Activated T-helper 1 cell treated with anti-CD3 and anti-CD28 coated beads, Interleukin-12 subunit alpha, Interleukin-12 subunit beta, Interleukin-2, Interleukin-4 antibody, amounts not matched to agents 30 ng/mL and 10 ng/mL and 1 ng/mL, durations not matched to agents 14 hours and 24 hours and 36 hours (primary cell): ENCODE measurements at places on chromosomes 7 and 10.

- peak overlapping the region; percentile 95 for H3K27ac ChIP-seq
- no peak for DNase-seq
- peak overlapping the region; percentile 41 for H3K4me3 ChIP-seq
- H3K27me3 ChIP-seq: no peaks in the 10 kb centered on the region
- H3K36me3 ChIP-seq: peaks cover 6% of the 10 kb centered on the region
Measured at GRCh38 chr10:50540069-50540825, 83.5 kb downstream of the SGMS1 start.

GRCh38 chr10:13681095-13681494, 94.3 kb downstream of the PRPF18 start:
- H3K36me3 ChIP-seq: no peaks in the 10 kb centered on the region
- DNase-seq: no peak
- H3K4me3 ChIP-seq: no peak overlapping the region
- no peak overlapping the region for H3K27ac ChIP-seq
- no peaks in the 10 kb centered on the region for H3K4me1 ChIP-seq
- peaks cover 10% of the 10 kb centered on the region for H3K27me3 ChIP-seq

GRCh38 chr7:122143376-122143750, 686 bp downstream of the AASS start:
- no peak for DNase-seq
- H3K27me3 ChIP-seq: peaks cover 31% of the 10 kb centered on the region
- H3K4me3 ChIP-seq: peak overlapping the region; percentile 96

- no peak for DNase-seq
- no peaks in the 10 kb centered on the region for H3K27me3 ChIP-seq
- peaks cover 23% of the 10 kb centered on the region for H3K36me3 ChIP-seq
- no peak overlapping the region for H3K27ac ChIP-seq
Measured at GRCh38 chr10:15822131-15822530, 38.2 kb downstream of the MINDY3 start.

GRCh38 chr10:73183667-73184281, 15.9 kb downstream of the FAM149B1 start:
- no peak overlapping the region for H3K27ac ChIP-seq
- H3K4me1 ChIP-seq: no peaks in the 10 kb centered on the region
- no peak overlapping the region for H3K4me3 ChIP-seq
- H3K36me3 ChIP-seq: peaks cover 16% of the 10 kb centered on the region

DNA sequence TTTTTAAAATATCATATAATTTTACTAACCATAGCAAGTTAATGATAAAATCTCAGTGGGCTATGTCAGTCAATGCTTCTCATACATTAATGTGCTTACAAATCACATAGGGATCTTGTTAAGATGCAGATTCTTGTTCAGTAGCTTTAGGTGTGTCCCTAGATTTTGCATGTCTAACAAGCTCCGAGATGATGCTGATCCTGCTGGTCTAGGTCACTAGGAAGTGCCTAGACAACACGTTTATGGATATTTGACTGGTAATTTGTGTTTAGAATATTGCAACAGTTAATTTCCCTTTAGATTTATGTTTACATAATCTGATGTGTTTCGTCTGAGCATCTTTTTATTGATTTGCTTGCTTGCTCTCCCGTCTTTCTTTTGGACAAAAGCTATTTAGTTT, 12.7 kb downstream of the AHR start:
- H3K4me3 ChIP-seq: no peak overlapping the region
- H3K4me1 ChIP-seq: peaks cover 10% of the 10 kb centered on the region
- no peak overlapping the region for H3K27ac ChIP-seq
- no peaks in the 10 kb centered on the region for H3K27me3 ChIP-seq

DNA sequence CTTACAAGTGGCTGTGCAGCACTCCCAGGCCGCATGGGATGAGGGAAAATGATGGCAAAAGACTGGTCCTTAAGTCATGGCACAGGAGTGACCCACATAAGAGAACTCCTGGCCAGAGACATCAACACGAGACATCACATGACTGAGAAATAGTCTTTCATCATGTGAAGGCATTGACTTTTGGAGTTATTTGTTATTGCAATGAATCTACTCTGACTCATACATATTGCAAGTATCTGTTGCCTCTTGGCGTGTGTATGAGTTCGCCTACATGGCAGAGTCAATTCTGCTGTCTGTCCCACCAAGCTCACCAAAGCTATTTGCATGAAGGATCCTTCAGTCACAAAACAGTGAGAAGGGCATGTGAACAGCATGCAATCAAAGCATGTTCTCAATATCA, 59.7 kb upstream of the HABP2 start:
- no peaks in the 10 kb centered on the region for H3K4me1 ChIP-seq
- H3K27me3 ChIP-seq: peaks cover 10% of the 10 kb centered on the region
- no peak overlapping the region for H3K27ac ChIP-seq
- no peak overlapping the region for H3K4me3 ChIP-seq
- H3K36me3 ChIP-seq: no peaks in the 10 kb centered on the region

DNA sequence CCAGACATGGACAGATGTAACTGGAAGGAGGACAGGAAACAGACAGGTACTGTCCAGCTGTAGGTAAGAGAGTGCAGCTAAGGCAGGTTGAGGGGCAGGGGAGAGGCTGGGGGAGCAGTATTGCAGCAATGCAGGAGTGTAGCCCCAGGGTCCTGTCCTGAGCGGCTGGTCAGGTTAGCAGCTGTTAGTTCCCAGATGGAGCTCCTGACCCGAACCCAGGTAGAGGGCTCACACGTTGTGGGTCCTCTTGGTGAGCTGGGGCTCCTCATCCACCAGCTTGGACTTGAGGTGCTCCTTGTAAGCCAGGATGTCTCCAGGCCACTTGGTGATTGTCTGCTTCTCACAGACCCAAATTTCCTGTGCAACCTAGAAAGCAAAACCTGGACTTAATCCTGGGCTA, 3.5 kb upstream of the H2BK1 start:
- no peak overlapping the region for H3K27ac ChIP-seq
- peaks cover 12% of the 10 kb centered on the region for H3K4me1 ChIP-seq
- H3K36me3 ChIP-seq: peaks cover 49% of the 10 kb centered on the region
- DNase-seq: no peak
- H3K4me3 ChIP-seq: no peak overlapping the region

DNA sequence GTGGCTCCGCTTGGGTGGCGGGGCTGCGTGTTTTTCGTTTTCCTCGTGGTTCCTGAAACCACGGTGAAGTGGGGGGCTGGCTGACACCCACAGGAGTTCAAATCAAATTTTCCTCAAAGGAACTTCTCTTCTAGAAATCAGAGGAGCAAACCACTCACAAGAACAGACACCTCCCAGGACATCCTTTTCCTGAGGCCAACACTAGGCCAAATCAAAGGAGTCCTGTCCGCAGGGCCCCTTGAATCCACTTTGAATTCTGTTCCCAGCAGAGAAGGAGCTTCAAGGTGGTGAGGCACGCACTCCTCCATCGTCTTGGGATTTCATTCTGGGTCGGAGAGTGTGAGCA, 29.9 kb upstream of the ZNF273 start:
- no peaks in the 10 kb centered on the region for H3K27me3 ChIP-seq
- no peaks in the 10 kb centered on the region for H3K4me1 ChIP-seq
- DNase-seq: no peak
- no peak overlapping the region for H3K27ac ChIP-seq
- H3K4me3 ChIP-seq: no peak overlapping the region
- no peaks in the 10 kb centered on the region for H3K36me3 ChIP-seq

- no peak for DNase-seq
- no peaks in the 10 kb centered on the region for H3K4me1 ChIP-seq
- H3K4me3 ChIP-seq: no peak overlapping the region
- no peak overlapping the region for H3K27ac ChIP-seq
Measured at GRCh38 chr10:60955957-60956425, 12.0 kb upstream of the RHOBTB1 start.
